ENCODE measurements at places on chromosomes 12 and 14.

GRCh38 chr12:118288174-118288573 lies 84.5 kb downstream of the TAOK3 start:
- peak; percentile 87 for DNase-seq

GRCh38 chr12:87779016-87779415 lies 250.2 kb downstream of the C12orf50 start:
- no peak for DNase-seq

- no peak for DNase-seq
Measured at GRCh38 chr12:57278465-57279381, 27.7 kb upstream of the STAC3 start.

- DNase-seq: no peak
Measured at GRCh38 chr14:86050757-86051156, 520.8 kb downstream of the FLRT2 start.

DNA sequence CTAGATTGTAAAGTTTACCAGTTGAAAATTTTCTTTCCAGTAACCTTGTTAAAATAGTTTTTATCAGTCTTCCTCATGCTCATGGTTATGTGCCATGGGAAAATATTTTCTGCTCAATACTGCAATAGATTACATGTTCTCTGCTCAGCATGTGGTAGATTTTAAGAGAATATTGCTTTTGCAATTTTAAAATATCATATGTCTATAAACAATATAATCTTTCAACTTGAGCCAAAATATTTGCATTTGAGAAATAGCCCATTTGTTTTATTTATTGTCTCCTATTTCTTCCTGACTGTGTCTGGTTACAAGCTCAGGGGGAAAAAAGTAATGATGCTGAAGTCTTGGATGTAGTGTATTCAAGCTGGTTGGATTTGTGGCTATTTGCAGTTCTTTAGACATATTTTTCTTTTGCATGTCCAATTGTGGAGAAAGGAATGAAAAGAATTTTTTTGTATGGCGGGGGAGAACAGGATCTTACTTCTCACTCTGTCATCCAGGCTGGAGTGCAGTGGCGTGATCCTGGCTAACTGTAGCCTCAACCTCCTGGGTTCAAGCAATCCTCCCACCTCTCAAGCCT lies 342.6 kb upstream of the NAV3 start:
- DNase-seq: no peak

DNA sequence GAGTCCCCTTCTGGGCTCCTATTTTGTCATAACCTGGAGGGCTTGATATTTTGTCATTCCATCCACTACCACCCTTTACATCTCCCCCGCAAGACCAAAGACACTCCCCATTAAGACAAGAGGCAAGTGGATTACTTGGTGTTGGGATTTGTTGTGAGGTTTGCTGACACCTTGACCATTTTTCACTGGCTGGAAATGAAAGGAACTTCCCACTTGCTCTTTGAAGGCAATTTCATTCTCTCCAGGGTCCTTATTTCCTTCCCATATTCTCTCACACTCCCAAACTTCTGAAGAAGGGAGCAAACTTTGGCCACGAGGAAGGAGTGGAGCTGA lies 14.9 kb downstream of the AGAP2 start:
- DNase-seq: no peak

GRCh38 chr12:25771041-25771440 lies 187.4 kb upstream of the RASSF8 start:
- no peak for DNase-seq

GRCh38 chr12:52613384-52614030 lies 4.9 kb downstream of the KRT73 start:
- no peak for DNase-seq

DNA sequence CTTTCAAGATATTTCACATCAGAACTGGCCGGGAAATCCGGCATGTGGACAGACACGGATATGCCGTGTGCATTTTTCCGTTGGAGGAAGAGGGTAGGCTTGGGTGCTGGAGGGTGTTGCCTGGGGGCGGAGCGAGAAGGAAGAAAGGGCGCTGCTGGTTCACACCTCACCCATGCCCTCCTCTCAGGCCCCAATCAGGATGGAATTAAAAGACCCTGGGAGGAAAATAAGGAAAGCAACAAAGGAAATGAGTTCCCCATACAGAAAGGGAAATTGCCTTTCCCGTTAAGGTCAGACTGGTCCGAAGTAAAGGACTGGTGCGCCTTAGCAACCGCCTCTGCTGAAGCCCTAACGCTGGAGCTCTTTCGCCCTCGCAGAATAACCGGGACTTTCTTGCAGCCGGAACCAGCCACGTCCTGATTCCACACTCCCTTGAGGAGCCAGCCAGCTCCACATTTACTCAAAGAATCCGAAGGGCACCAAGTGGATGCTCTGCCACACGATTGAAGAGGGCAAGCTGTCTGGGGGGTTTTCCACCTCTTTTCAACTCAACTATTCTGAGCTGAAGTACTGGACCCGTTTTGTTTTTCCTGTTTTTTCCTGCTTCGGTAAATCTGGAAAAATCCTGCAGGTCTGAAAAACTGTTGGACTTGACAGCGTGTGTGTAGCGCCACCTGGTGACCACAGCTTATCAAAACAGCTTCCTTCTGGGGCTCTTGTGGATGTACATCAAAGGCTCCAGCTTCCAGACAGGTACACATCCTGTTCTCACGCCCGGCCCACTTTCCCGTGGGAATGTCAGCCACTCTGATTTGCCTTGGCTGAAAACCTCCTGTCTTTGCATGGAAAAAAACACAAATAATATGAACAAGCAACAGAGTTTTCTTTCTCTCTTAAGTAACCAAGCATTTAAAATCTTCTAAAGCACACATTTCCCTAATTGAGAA lies 37.6 kb upstream of the BCL2L14 start:
- DNase-seq: peak; percentile 62

DNA sequence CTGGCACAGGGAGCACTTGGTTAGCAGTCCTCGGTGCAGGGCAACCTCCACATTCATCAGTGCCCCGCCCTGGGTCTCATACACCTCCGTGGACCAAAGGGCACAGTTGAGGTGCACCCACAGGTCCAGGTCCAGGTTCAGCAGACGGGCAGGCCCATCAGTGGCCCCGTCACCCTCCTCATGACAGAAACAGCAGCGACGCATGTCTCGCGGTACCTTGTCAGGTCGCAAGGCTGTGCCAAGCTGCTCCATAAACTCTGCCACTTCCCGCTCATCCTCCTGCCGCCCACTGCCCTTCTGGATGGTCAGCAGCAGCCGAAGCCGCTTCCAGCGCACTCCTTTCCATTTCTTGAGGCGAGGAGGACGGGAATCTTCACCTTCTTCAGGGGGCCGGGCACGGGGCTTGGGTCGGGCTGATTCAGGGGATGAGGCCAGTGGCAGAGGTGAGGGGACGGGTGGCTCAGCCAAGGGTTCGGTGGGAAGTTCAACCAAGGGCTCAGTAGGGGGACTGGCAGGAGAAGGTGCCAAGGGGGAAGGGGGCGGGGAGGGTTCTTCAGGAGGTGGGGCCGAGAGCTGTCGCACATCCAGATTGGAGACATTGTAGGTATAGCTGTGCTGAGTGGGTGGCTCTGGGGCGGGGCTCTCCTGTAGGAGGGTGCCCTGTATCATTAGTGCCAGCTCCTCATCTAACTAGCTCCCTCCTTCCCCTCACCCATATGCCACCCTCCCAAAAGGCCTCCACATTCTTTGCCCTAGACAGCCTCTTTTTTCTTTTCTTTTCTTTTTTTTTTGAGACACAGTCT lies 8.3 kb upstream of the PRKAG1 start:
- DNase-seq: no peak

DNA sequence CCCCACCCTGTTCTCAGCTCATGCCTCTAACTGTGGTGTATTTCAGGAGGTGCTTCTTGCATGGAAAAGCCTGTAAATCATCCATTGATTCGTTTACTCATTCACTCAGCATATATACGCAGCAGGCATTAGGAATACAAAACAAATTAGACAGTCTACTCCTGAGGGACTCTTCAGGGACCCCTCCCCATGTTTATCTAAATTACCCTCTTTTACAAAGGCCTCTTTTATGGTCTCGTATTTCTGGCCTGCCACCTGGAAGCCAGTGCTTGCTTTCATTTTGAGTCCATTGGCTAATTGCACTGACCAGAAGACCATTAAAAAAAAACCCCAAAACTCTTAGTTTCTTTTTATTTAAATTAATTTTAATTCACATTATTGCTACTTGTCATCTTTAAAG lies 134.4 kb downstream of the DACT1 start:
- DNase-seq: no peak

GRCh38 chr12:108337235-108338223 lies 1.6 kb downstream of the CMKLR1 start:
- DNase-seq: peak; percentile 88

- DNase-seq: peak; percentile 46
Measured at GRCh38 chr14:96098309-96098998, 59.3 kb downstream of the C14orf132 start.

GRCh38 chr14:78242086-78242485 lies 71.9 kb downstream of the NRXN3 start:
- DNase-seq: no peak

- DNase-seq: no peak
Measured at GRCh38 chr12:116794725-116795124, 56.6 kb downstream of the RNFT2 start.

GRCh38 chr14:71711619-71712018 lies 220.6 kb upstream of the RGS6 start:
- no peak for DNase-seq

DNA sequence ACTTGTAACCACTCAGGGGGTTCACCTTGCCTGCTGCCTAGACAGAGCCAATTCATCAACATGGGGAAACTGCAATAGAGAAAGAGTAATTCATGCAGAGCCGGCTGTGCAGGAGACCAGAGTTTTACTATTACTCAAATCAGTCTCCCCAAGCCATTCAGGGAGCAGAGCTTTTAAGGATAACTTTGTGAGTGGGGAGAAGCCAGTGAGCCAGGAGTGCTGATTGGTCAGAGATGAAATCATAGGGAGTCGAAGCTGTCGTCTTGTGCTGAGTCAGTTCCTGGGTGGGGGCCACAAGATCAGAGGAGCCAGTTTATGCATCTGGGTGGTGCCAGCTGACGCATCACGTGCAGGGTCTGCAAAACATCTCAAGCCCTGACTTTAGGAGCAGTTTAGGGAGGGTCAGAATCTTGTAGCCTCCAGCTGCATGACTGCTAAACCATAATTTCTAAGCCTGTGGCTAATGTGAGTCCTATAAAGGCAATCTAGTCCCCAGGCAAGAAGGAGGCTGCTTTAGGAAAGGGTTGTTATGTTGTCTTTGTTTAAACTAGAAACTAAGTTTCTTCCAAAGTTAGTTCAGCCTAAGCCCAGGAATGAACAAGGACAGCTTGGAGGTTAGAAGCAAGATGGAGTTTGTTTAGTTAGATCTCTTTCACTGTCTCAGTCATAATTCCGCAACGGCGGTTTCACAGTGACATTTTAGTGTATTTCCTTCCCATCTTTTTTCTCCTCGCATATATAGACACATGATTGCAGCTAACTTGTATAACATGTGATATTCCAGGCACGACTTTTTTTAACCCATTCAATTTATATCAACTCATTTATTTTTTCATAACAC lies 68.9 kb upstream of the NCOR2 start:
- DNase-seq: peak; percentile 96

GRCh38 chr12:51246254-51246853 lies 7.7 kb downstream of the DAZAP2 start:
- DNase-seq: peak; percentile 84

GRCh38 chr14:57375156-57375555 lies 15.2 kb upstream of the NAA30 start:
- DNase-seq: no peak

- no peak for DNase-seq
Measured at GRCh38 chr12:26188127-26188526, 7.2 kb upstream of the SSPN start.

GRCh38 chr12:20985399-20985798 lies 145.6 kb upstream of the SLCO1B1 start:
- DNase-seq: no peak

- DNase-seq: no peak
Measured at GRCh38 chr12:55874443-55874842, 31.7 kb upstream of the MMP19 start.

GRCh38 chr12:25906651-25907340 lies 51.7 kb upstream of the RASSF8 start:
- DNase-seq: no peak

DNA sequence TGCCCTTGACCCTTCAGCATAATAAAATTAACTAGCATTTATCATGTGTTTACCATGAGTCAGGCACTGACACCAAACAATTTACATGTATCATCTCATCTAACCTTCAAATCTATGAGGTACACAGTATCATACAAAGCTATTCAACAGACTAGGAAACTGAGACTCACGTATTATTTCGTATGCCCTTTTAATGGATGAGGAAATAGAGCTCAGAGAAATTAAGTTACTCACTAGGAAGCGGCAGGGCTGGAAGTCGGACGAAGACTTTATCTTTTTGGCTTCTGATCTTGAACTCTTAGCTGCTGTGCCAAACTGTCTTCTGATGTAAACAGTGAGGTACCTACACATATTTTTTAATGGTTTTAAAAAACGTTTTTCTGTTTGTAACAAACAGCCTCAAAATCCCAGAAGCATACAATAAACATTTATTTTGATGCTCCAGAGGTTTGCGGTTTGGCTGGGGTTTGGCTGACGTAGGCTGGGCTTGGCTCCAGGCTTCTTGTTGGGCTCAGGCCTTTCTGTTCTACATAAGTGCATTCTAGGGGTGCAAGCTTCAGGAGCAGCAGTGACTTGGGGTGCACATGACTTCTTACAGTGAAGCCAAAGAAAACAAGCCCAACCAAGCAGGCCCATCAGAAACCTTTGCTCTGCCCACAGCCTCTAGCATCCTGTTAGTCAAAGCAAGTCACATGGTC lies 184.7 kb downstream of the TBX5 start:
- DNase-seq: no peak

- DNase-seq: no peak
Measured at GRCh38 chr14:57687416-57687815, 178.5 kb downstream of the SLC35F4 start.

DNA sequence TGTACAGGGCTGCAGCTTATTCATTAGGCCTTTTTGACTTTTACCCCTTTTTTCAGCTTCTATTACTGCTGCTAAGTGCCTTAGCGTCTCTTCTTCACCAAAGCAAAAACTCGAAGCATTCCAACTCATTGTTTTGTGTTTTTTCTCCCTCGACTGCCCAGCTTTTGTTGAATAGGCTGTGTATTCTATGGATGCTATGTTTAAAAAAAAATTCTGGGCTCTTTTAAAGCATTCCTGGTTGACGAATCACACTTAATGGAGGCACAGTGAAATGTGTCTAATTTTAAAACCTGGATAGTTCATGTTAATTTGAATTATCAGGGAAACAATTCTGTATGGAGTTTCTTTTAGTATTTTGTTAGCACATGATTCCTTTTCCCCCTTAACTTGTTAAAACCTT lies 29.7 kb downstream of the KTN1 start:
- DNase-seq: no peak

- DNase-seq: no peak
Measured at GRCh38 chr14:82447586-82447985, 913.9 kb upstream of the SEL1L start.

- DNase-seq: no peak
Measured at GRCh38 chr12:108386709-108387360, 47.7 kb upstream of the CMKLR1 start.
